Myometrial cell (primary cell): ENCODE measurements at places on chromosomes 13 and 19. TPM values are rescaled to one million over a fixed set of nuclear protein-coding genes. Genes with fewer than 3 reads are reported as not detected.

NLRP12 gene
- not detected in 2 replicates for total RNA-seq

ICAM5 gene
- total RNA-seq: 4.3 and 8.4 TPM in 2 replicates

LRG1 gene
- not detected in 2 replicates for total RNA-seq

PRR22 gene
- total RNA-seq: not detected in 2 replicates

ZNF418 gene
- total RNA-seq: 0.29 and 1.8 TPM in 2 replicates

RXFP2 gene
- not detected in 2 replicates for total RNA-seq

CEACAM20 gene
- not detected in 2 replicates for total RNA-seq

EDNRB gene
- total RNA-seq: not detected in 2 replicates

ATP8B3 gene
- total RNA-seq: 5.0 and 8.4 TPM in 2 replicates

CEACAM3 gene
- not detected in 2 replicates for total RNA-seq

KLC3 gene
- 0.29 TPM in 1 of 2 replicates, not detected in the other for total RNA-seq

APOE gene
- total RNA-seq: 11.8 and 21.4 TPM in 2 replicates

ZNF28 gene
- total RNA-seq: 8.7 and 9.5 TPM in 2 replicates

CEACAM7 gene
- total RNA-seq: not detected in 2 replicates

AMER2 gene
- not detected in 2 replicates for total RNA-seq

SYNGR4 gene
- total RNA-seq: not detected in 2 replicates

TPRX2 gene
- not detected in 2 replicates for total RNA-seq

ARID3A gene
- 11.7 and 15.3 TPM in 2 replicates for total RNA-seq

OR10H1 gene
- total RNA-seq: not detected in 2 replicates

AKT2 gene
- 97.3 and 125 TPM in 2 replicates for total RNA-seq

EBI3 gene
- 0.35 TPM in 1 of 2 replicates, not detected in the other for total RNA-seq

CEACAM6 gene
- not detected in 2 replicates for total RNA-seq

CABP5 gene
- total RNA-seq: not detected in 2 replicates

CLDND2 gene
- total RNA-seq: not detected in 2 replicates

CASP14 gene
- not detected in 2 replicates for total RNA-seq

PCDH20 gene
- total RNA-seq: not detected in 2 replicates

CEACAM1 gene
- total RNA-seq: under 0.01 TPM in 1 of 2 replicates, not detected in the other

FPR2 gene
- not detected in 2 replicates for total RNA-seq

MAB21L1 gene
- total RNA-seq: not detected in 2 replicates

DNAJC15 gene
- 10.8 and 28.3 TPM in 2 replicates for total RNA-seq

POSTN gene
- total RNA-seq: 194 and 257 TPM in 2 replicates

EPN1 gene
- 104 and 157 TPM in 2 replicates for total RNA-seq

ZNF570 gene
- total RNA-seq: 1.4 and 9.6 TPM in 2 replicates

LMO7 gene
- 51.0 and 54.9 TPM in 2 replicates for total RNA-seq

DHDH gene
- not detected in 2 replicates for total RNA-seq

ZNF723 gene
- not detected in 2 replicates for total RNA-seq

ZNF441 gene
- 2.3 and 4.3 TPM in 2 replicates for total RNA-seq

SULT2A1 gene
- total RNA-seq: not detected in 2 replicates

SULT2B1 gene
- total RNA-seq: not detected in 2 replicates

ETV2 gene
- total RNA-seq: 1.4 TPM in 1 of 2 replicates, not detected in the other

PCSK4 gene
- 0.58 and 1.6 TPM in 2 replicates for total RNA-seq

CGB1 gene
- not detected in 2 replicates for total RNA-seq

PSG5 gene
- 6.7 and 7.8 TPM in 2 replicates for total RNA-seq

NRTN gene
- 0.86 TPM in 1 of 2 replicates, not detected in the other for total RNA-seq

ZNF45 gene
- total RNA-seq: 5.8 and 6.4 TPM in 2 replicates

GJB2 gene
- total RNA-seq: 1.4 and 3.2 TPM in 2 replicates

LPAR2 gene
- 2.3 and 2.7 TPM in 2 replicates for total RNA-seq

LILRB2 gene
- total RNA-seq: not detected in 2 replicates

PDX1 gene
- not detected in 2 replicates for total RNA-seq

PDE4C gene
- not detected in 2 replicates for total RNA-seq

GADD45B gene
- 57.9 and 60.4 TPM in 2 replicates for total RNA-seq

APOC4 gene
- not detected in 2 replicates for total RNA-seq
